Activated naive CD4-positive, alpha-beta T cell treated with anti-CD3 and anti-CD28 coated beads, Interleukin-2, amount 10 ng/mL, durations not matched to agents 7 days and 5 days (primary cell): ENCODE measurements at places on chromosomes 5 and 9.

GRCh38 chr9:26725573-26725972 lies 167.0 kb downstream of the CAAP1 start:
- no peak overlapping the region for H3K4me3 ChIP-seq
- no peaks in the 10 kb centered on the region for H3K4me1 ChIP-seq
- H3K36me3 ChIP-seq = no peaks in the 10 kb centered on the region
- H3K27me3 ChIP-seq = no peaks in the 10 kb centered on the region

DNA sequence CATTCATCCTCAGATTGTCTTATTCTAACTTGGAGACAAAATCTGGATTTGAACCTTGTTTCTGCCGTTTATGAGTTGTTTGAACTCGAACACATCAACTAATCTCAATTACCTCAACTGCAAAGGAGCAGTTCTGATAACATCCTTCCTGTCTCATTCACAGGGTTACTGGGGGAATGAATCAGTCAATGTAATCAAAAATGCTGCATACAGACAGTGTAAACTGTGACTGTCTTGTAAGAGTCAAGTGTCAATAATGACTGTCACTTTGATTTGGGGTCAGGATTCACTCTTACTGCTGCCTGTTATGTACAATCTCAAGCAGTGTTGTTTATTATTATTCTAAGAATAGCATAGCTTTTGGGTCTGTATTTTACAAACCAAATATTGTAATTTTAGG lies 273.8 kb downstream of the DOCK8 start:
- H3K36me3 ChIP-seq = peaks cover 3% of the 10 kb centered on the region
- H3K27me3 ChIP-seq = peaks cover 4% of the 10 kb centered on the region
- H3K4me1 ChIP-seq = no peaks in the 10 kb centered on the region
- H3K27ac ChIP-seq = no peak overlapping the region
- H3K4me3 ChIP-seq = no peak overlapping the region

DNA sequence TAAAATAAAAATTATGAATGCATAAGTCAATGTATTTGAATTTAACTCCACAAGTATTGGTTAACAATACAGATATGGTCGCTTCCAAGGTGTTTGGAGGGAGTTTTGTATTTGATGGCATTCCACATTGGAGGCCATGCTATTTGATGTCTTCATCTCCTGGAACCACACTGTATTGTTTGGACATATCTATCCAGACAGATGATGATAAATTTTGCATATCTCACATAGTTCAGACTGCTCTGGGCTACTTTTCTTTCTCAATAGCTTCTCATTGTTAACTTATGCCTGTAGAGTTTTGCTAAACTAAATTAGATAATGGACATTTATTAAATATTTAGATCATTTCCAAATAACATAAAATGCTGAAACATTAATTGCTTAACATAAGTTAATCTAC lies 58.0 kb downstream of the CDKN2A start:
- H3K36me3 ChIP-seq = peaks cover 8% of the 10 kb centered on the region
- no peak overlapping the region for H3K4me3 ChIP-seq
- H3K4me1 ChIP-seq = no peaks in the 10 kb centered on the region
- H3K27me3 ChIP-seq = peaks cover 4% of the 10 kb centered on the region
- no peak overlapping the region for H3K27ac ChIP-seq

DNA sequence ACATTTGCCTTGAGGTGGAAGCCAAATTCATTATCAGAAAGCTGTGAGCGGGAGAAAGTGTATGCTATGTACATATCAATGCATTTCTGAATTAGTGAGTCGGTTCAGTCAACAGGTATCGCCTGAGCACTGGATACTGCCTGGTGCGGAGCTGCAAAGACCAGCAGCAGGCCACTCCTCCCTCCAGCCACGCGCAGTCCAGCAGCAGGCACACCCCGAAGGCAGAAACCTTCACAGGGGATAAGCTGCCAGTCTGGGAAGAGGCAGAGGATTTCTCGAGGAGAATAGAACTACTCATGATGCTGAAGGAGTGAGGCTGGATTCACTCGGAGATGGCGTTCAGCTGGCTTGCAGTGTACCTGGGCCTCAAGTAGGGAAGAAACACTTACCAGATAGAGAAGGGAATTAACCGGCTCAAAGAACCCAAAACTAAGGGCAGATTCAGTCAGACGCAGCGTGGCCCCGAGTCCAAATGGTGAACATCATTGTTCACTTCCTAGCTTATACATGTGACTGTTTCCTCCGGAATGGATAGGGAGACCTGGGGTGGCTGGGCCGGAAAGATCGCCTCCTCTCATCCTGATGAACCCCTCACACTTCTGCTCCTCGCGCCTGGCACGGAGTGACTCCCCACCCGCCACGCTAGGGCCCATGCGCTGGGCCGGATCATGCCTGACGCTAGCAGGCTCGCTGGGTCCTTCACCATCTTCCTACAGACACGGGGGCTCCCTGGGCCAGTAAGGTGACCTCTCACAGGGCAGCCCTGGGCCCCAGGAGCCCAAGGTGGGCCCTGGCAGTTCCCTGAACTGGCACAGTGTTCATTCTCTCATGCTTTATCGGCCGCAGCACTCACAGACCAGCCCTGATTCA lies 78.1 kb upstream of the SPATA31C2 start:
- H3K4me3 ChIP-seq = no peak overlapping the region
- H3K27me3 ChIP-seq = peaks cover 19% of the 10 kb centered on the region
- H3K36me3 ChIP-seq = no peaks in the 10 kb centered on the region
- no peaks in the 10 kb centered on the region for H3K4me1 ChIP-seq

DNA sequence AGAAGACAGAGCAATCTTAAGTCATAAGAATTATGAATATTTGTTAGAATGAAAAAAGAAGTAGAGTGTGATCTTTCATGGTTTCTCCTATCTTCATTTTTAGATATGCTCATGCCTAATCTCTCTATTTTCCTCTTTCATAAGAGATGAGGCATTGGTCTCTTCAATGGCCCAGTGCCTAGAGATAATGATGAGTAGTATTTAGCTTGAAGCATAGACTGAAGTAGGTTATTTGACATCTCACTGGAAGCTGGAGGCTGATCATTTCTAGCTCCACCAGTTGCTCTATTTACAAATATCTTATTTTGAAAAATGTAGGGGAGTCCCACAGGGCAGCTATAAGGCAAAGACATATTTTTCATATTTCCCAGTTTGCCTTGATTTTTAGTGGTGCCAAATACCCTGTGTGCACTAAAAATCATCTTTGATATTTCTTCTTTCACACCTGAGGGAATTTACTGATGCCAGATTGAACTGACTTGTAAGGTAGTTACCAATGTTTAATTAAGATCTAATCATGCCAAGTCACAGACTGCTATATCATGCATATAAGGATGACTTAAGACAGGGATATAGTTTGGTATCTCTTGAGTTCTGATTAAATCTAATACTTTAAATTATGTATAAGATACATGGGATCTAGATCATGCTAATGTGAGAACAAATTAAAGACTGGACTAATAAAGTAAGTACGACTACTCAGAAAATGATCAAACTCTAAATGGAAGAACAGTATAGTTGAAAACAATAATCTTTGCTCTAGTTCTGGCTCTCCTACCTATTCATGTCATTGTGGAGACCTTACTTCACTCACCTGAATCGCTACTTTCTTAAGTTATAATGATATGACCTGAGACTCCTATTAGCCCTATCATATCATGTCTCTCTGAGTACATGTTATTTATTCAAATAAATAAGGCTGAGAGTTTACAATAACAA lies 108.2 kb upstream of the IFNE start:
- H3K36me3 ChIP-seq = no peaks in the 10 kb centered on the region
- H3K4me3 ChIP-seq = no peak overlapping the region
- H3K4me1 ChIP-seq = peaks cover 13% of the 10 kb centered on the region
- no peaks in the 10 kb centered on the region for H3K27me3 ChIP-seq
- H3K27ac ChIP-seq = no peak overlapping the region

DNA sequence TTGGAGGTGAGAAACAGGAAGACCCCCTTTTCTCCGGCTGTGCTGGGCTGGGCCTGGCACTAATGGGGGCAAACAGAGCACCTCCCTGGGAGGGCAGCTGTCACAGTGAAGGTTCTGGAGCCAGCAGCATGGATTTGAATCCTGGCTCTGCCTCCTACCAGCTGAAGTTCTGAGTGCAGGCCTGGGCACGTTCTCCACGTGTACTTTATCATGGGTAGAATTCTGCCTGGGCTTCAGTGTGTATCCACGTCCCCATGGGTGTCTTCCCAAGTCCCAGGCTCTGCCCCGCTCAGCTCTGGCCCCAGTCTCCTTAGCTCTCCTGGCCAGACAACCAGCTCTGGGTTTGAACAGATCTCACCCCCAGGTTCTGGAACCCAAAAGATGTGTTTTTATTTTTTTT lies 223.2 kb downstream of the PBX3 start:
- H3K27ac ChIP-seq = no peak overlapping the region
- H3K27me3 ChIP-seq = no peaks in the 10 kb centered on the region
- H3K36me3 ChIP-seq = no peaks in the 10 kb centered on the region
- no peak overlapping the region for H3K4me3 ChIP-seq

DNA sequence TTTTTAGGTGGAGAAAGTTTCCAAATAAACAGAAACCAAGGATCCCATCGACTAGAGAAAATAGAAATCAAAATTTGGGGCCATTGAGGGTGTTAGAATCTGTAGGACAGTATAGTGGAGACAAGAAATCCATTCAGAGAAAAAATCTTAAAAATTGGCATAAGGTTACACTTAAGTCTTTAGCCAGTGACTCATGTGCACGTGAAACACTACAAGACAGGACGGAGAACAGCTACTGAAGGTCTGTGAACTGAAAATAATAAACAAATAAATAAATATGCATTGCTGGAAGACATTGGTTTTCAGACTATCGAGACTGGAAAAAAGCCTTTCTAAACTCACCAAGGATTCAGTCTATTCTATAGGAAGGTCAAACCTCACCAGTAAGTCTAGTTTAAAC lies 1955.5 kb downstream of the MAT2B start:
- H3K4me3 ChIP-seq = no peak overlapping the region
- H3K36me3 ChIP-seq = no peaks in the 10 kb centered on the region
- no peaks in the 10 kb centered on the region for H3K27me3 ChIP-seq
- H3K4me1 ChIP-seq = no peaks in the 10 kb centered on the region
- no peak overlapping the region for H3K27ac ChIP-seq

DNA sequence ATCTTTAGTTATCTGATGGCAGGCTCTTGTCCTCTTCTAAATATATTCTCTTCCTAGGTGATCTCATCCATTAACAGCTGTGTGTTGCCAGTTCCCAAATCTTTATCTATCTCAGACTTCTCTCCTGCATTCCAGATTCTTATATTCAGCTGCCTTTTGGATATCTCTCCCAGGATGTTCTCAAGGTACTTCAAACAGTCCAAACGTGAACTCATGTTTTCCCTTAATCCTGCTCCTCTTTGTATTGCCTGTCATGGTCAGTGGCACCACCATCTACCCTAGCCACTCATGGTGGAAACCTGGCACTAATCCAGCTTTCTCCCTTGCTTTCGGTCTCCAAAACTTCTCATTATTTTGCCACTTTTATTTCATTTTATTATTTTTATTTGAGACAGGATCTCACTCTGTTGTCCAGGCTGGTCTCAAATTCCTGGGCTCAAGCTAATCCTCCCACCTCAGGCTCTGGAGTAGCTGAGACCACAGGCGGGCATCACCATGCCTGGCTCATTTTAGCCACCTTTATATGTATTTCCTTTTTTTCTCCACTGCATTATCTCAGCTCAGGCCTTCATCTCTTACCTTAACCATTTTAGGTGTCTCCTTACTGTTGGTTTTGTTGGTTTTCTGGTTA lies 3.8 kb downstream of the ZFYVE16 start:
- H3K4me1 ChIP-seq = peaks cover 22% of the 10 kb centered on the region
- no peak for DNase-seq
- no peak overlapping the region for H3K4me3 ChIP-seq
- H3K36me3 ChIP-seq = peaks cover 3% of the 10 kb centered on the region

DNA sequence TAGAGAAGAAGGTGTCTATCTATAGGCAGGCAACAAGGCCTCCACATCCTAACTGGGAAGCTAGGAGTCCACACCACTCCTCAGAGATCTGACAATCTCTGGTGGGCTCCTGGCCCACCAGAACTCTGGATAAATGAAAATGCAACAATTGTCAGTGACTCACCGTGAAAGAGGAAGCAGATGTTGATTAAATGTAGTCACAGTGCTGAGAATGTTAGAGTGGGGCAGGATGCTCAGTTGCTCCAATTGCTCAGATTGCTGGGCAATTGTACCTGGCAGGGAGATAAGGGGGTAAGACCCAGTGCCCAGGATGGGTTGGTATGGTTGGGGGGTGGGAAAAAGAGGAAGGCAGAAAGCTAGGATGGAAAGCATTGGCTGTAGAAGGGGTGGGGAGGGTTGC lies 4.3 kb downstream of the CCL19 start:
- no peak for DNase-seq
- H3K27me3 ChIP-seq = peaks cover 18% of the 10 kb centered on the region
- no peak overlapping the region for H3K4me3 ChIP-seq
- no peaks in the 10 kb centered on the region for H3K4me1 ChIP-seq

DNA sequence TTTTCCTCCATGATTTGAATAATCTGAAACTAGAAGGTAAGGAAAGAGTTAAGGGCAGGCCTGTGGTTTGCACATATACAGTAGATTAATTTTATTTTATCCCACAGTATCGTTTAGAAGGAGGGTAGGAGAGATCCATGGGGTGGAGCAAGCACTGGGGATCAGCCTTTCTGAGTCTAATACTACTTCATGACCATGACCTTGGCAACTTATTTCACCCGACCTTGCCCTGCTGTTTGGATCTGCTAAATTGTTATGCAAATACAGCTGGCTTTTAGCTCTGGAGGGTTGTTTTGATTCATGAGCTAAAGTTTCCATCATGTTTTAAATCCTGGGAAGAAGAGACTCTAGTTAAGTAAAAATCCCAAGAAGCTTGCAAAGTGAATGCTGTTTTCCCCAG lies 864 bp upstream of the GRIN3A start:
- no peaks in the 10 kb centered on the region for H3K36me3 ChIP-seq
- H3K4me1 ChIP-seq = peaks cover 3% of the 10 kb centered on the region
- no peak overlapping the region for H3K27ac ChIP-seq
- DNase-seq = no peak
- H3K4me3 ChIP-seq = no peak overlapping the region

DNA sequence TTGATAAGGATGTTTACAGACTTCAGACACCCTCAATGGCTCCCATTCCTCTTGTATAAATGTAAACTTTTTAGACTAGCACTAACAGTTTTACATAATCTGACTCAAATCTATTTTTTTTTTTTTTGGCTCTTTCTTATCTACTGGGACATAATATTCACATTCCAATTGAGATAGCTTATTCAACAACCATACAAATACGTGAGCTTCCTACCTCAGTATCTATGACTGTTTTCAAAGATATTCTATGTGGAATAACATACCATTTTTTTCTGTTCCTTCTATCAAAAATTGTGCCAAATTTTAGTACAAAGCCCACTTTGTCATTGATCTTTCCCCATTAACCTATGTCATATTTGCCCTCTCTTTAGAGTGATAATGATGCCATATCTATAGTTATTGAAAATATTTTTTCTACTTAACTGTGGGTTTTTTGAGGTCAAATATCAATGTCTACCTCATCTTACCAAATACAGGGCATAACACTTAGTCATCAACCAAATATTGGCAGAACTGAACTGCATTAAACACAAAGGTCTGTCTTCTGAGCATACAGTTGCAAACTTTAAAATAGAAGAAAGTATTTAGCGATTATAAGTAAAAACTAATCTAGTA lies 482.6 kb downstream of the PTPRD start:
- no peak overlapping the region for H3K27ac ChIP-seq
- no peaks in the 10 kb centered on the region for H3K4me1 ChIP-seq
- H3K27me3 ChIP-seq = no peaks in the 10 kb centered on the region
- H3K4me3 ChIP-seq = no peak overlapping the region

- H3K36me3 ChIP-seq = no peaks in the 10 kb centered on the region
- no peaks in the 10 kb centered on the region for H3K4me1 ChIP-seq
- H3K27me3 ChIP-seq = no peaks in the 10 kb centered on the region
- H3K4me3 ChIP-seq = no peak overlapping the region
Observed at GRCh38 chr5:91875196-91875779, 492.2 kb upstream of the ARRDC3 start.
